ENCODE measurements at places on chromosomes 3 and 15.

GRCh38 chr3:164748626-164749025, 329.7 kb downstream of the SI start:
- DNase-seq = no peak

DNA sequence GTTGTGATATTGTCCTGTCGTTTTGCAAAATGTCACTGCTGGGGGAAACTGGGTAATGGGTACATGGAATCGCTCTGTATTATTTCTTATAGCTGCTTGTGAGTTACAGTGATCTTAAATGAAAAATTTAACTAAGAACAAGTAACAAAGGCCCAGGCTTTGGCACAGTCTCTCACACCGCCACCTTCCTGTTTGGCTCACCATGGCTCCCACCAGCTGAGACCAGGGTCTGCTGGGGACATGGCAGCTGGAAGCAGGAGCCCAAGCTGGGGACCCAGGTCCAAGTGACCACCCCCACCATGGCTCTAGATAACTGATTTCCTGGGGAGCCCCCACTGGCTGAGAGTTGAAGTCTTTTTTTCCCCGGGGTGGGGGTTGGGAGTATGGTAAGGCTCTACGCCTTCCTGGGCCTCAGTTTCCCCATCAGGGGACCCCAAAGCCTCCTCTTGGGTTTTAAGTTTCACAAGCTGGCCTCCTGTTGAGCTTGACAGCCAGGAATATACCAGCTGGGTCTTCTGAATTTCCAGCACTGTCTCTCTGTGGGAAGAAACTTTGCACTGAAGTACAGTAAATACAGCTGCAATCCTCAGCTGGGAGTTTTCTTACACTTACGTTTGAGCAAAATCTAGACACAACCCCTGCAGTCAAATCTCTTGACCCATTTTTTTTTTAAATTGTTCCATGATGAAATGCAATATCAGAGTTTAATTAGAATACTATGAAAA, 26.1 kb downstream of the ABTB1 start:
- DNase-seq = peak; percentile 80

DNA sequence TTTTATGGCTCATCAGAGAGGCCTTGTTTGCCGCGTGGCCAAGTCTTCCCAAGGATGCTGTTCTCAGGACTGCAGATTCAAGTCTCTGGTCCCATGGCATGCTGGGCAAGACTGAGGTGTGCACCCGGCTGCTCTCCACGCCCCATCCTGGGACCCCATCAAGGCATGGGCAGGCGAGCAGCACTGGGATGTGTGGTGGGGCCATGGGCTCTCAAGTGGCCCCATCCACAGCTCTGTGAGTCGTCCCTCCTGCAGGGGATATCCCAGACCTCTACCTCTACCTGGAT, 13.1 kb upstream of the GP9 start:
- DNase-seq = no peak

GRCh38 chr15:61447981-61448380, 218.9 kb upstream of the RORA start:
- DNase-seq = no peak

- DNase-seq = no peak
Measured at GRCh38 chr15:69548395-69549180, 96.0 kb downstream of the RPLP1 start.

- no peak for DNase-seq
Measured at GRCh38 chr15:64472161-64472560, 11.8 kb downstream of the ZNF609 start.

GRCh38 chr15:80260551-80260950, 8.5 kb upstream of the CTXND1 start:
- DNase-seq = no peak

GRCh38 chr3:19147905-19148767, at the start of gene KCNH8:
Gene KCNH8, plus strand, starts transcription at chr3:19148510. Its CDS starts 210 bp downstream, at chr3:19148720.
- DNase-seq = no peak

DNA sequence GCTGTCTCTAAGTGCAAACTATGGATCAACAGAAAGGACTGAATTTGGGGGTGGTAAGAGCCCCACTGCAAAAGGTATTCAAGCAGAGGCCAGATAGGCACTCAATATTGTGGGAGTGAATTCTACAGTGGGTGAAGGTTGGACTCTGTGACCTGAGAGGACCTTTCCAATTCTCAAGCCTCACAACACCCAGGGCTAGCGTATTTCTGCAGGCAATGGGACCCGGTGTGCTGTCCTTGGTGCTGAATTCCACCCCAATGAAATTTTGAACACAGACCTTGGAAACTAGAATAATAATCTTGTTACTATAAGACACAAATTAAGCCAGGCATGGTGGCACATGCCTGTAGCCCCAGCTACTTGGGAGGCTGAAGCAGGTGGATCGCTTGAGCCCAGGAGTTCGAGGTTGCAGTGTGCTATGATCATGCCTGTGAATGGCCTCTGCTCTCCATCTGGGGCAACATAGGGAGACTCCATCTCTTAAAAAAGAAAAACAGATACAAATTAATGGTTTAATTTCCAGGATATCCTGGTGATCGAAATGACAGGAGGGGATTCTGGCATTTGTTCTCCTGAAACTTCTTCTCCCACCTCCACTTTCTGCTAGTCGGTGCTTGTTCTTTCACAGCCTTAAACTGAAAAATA, 135.4 kb downstream of the RAB11A start:
- DNase-seq = peak; percentile 26

GRCh38 chr3:55332176-55332575, 154.9 kb downstream of the WNT5A start:
- DNase-seq = no peak

DNA sequence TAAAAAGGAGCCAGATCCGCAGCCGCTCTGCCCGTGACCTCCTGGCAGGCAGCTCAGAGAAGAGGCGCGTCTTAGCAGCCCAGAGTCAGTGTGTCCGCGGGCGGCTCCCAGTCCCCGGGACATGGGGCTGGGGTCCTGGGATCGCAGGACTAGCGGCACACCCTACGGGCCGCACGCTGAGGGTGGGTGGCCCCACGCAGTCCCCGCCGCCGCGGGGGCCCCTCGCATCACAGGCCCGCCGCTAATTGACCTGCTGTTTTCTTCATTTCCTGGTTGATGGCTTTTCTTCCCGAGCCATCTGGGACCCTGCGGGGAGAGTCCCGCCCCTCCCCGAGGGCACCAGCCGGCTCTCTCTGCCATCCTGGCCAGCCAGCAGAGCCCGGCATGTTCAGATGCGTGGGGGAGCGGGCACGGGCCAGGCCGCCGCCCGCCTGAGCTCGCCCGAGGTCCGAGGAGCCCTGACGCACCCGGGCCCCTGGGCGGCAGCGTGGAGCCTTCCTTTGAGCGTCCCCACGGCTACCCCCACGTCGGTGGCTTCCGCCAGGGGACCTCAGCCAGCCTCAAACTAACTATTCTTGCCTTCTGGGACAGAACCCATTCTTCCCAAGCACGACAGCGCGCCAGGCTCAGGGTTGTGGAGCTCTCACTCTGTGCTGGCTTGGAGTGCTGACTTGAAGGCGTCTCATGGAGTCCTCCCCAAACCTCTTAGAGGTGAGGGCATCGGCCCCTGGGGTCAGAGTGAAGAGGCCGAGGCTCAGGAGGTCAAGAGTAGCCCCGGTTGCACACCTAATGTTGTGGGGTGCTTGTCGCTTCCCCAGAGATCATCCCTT, 34.6 kb upstream of the CACNA2D3 start:
- DNase-seq = no peak

DNA sequence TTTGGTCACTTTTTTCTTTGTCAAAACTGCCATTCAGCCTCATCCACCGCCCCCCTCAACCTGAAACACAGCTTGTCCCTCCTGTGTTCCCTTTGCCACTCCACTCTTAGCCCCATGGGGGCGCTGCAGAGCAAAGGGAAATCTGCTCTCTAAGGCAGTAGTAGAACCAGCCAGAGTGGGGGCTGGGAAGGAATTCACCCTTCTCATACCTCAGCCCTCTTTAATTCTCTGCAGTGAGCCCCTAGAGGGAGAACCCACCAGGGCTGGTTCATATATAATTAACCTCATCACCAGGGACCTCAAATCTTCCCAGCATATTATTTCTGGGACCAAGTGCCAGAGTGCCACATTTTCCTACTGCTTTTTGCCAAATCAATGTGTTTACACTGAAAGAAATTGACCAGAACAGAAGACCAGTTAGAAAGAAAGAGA, 2.8 kb upstream of the BCL6 start:
- peak; percentile 81 for DNase-seq

- no peak for DNase-seq
Measured at GRCh38 chr15:84910928-84911623, 26.6 kb downstream of the SLC28A1 start.

DNA sequence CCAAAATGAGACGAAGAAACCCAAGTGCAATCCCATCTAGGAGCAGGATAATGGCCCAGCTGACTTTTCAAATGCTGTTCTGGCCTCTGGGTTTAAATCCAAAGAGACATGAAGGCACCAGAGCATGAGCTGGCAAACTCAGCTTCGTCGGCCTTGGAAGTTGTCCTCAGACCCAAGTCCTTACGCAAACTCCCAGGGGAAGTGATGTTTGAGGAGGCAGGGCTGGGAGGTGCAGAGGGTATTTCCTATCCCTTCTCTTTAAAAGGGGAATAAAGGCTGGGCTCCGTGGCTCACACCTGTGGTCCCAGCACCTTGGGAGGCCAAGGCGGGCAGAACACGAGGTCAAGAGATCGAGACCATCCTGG, 68.9 kb upstream of the HERC1 start:
- DNase-seq = no peak

- DNase-seq = peak; percentile 55
Measured at GRCh38 chr15:60798821-60799220, 319.9 kb upstream of the ICE2 start.

DNA sequence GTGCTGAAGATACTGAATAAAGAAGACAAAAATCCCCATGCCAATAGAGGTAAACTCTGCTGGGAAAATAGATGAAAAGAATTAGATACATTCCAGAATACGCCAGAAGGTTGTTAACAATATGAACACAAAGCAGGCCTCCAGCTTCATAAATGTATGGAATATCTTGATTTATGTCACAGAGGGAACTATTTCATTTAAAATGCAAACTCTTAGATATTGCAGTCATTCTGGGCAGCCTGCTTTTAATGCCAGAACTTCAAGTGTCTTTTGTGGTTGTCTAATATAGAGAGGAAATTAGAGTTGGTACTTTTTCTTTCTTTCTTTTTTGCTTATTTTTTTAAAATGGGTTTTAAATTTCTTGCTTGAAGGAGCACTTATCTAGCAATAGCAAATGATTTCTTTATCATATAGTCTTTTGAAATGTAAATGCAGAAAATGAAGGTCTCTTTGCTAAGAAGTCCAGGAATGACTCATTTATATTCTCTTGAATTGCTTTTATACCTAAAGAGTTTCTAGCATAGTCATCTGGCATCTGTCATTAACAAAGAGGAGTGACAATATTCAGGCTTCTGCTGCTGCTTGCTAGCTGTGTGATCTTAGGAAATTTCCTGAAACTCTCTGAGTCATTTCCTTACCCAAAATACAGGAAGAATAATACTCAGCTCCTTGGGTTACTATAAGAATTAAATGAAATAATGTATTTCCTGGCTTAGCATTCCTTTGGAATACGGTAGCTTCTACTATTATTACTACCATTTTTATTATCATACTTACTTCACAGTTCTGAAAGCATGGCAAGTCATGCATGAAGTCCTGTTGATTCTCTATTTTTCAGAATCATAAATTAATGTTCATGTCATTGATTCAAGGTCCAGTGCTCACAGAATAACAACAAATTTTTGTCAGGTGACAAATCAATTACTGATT, 527.6 kb downstream of the DIPK2A start:
- no peak for DNase-seq

DNA sequence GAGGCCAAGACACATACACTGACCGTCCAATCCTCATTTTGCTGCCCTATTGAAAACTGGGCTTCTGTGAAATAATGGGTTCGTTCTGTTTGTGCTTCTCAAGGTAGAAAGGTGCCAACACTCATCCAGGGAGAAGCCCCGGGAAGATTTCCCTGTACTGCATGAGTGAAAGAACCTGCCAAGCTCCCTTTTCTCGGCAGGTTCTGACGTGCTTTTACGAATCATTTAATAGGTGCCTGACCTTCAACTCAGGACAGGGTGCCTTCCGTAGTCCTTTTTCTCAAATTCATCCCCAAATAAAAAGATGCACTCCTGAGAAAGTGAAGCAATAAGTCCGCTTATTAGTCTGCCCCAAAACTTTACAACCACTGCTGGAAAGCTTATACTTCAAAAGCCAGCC, 64.2 kb downstream of the B3GNT5 start:
- DNase-seq = no peak

- no peak for DNase-seq
Measured at GRCh38 chr15:37229855-37230619, 129.7 kb upstream of the MEIS2 start.

- DNase-seq = peak; percentile 37
Measured at GRCh38 chr15:74866090-74866489, 7.1 kb downstream of the SCAMP2 start.

DNA sequence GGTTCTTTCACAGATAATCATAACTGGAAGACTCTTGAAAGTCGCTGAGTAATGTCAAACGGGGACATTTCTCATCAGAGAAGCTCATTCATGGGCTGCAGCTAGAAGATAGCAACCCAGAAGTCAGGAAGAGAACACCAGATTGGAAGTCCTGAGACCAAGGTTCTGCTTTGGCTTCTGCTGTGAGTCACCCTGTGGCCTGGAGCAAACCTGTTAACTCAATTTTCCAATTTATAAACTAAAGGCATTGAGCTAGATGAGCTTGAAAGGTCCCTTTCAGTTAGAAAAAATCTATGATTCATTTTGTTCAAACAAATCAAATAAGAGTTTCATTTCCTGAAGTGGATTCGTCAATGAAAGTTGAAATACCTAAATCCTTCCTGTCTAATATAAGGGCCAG, 402.2 kb downstream of the EPHB1 start:
- no peak for DNase-seq

DNA sequence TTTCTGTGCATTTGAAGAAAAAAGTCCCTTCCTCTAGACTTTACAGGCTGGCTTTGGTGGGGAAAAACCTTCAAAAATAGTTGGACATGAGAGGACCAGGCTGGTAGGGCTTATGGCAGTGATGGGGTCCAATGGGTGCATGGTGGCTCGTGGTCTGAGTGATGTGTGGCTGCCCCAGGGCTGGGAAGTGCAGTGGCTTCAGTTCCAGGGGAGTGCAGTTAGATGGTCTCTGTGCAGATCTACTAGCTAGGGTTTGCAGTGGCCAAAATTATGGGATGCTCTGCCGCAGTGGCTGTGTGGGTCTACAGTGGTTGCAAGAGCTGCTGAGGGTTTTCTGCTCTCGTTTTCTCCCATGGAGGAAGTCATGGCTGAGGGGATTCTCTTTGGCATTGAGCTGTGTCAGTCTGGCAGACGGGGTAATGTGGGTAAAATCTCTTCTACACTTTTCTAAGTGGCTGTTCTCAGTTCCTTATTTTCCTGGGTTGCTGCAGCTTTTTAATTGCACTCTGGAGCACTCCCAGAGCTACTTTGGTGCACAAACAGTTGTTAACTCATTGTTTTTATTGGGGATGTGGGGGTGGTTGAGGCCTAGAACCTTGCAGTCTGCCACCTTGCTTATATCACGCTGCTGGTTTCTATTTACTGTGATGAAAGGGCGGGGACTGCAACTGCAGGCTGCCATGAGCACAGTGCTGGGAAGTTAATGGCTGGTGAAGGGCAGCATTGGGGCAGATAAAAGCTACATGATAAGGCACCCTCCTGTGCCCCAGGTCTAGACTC, 1324.6 kb downstream of the NSUN3 start:
- DNase-seq = no peak

- DNase-seq = peak; percentile 68
Measured at GRCh38 chr3:38843898-38844297, 27.9 kb upstream of the SCN10A start.

GRCh38 chr3:130979117-130979516, 47.5 kb downstream of the ASTE1 start:
- no peak for DNase-seq

Measured in astrocyte of the spinal cord (primary cell).